ENCODE measurements at places on chromosomes 4 and X.
A peak's percentile ranks its signal among the peaks of the same experiment; 100 is the strongest.

DNA sequence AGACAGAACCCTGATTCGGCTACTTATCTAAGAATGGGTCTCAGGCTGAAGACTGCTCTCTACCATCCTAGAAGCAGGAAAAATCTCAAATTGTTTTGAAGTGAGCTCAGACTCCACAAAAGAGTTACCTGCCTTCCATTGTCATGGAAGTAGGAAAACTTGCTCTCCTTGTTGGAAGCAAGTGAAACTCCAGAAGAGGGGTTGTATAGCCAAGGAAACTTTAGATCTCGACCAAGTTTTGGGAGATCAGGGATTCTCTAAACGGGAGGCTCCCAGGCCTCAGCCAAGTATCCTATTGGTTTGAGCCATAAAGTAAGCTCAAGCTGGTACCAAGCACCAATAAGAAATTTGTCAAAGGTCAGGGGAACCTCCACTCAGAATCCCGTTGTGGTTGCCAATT lies 9.2 kb upstream of the FHDC1 start:
- no peak overlapping the region for H3K4me3 ChIP-seq
- H3K27me3 ChIP-seq, result no peaks in the 10 kb centered on the region
- H3K36me3 ChIP-seq, result no peaks in the 10 kb centered on the region
- DNase-seq, result no peak

GRCh38 chr4:150578745-150579501 lies 3.0 kb upstream of the MAB21L2 start:
- H3K4me1 ChIP-seq, result peaks cover 7% of the 10 kb centered on the region
- H3K4me3 ChIP-seq, result peak overlapping the region; percentile 49
- no peaks in the 10 kb centered on the region for H3K27me3 ChIP-seq
- no peak overlapping the region for H3K27ac ChIP-seq

DNA sequence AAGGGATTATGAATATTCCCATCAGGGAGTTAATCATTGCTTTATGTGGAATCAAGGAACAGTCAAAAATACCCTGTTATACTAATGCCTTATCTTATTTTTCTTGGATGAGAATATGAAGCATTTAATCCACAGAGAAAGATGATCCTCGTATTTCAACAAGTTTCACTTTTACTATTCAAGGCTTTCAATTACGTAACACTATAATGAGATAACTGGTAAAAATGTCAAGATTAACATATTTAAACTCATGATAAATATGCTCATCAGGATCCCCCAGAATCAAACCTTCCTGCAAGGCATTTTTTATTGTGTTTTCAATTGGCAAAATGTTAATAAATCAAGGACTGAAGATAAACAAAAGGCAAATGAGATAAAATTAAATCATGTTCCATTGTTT lies 5.1 kb downstream of the ZXDA start:
- no peaks in the 10 kb centered on the region for H3K36me3 ChIP-seq
- peak overlapping the region; percentile 33 for H3K4me3 ChIP-seq
- DNase-seq, result no peak
- no peaks in the 10 kb centered on the region for H3K4me1 ChIP-seq
- peak overlapping the region; percentile 47 for H3K27ac ChIP-seq
- H3K27me3 ChIP-seq, result no peaks in the 10 kb centered on the region

DNA sequence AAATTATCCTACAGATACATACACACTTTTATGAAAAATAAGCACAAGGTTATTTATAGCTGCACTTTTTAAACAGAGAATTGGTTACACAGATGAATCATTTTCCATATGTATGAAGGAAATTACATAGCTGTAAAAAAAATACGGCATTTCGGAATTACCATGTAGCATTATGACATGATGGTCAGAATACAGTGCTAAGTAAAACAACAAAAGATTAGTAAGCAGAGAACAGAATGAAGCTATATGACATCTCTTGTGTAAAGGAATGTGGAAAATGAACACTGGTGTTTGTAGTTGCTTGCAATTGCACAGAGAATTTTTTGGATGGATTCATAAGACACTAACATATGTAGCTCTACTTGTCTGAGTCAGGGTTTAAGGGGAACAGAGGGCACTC lies 1222.0 kb upstream of the PRKX start:
- DNase-seq, result no peak
- H3K4me3 ChIP-seq, result no peak overlapping the region
- no peaks in the 10 kb centered on the region for H3K36me3 ChIP-seq
- no peak overlapping the region for H3K27ac ChIP-seq

DNA sequence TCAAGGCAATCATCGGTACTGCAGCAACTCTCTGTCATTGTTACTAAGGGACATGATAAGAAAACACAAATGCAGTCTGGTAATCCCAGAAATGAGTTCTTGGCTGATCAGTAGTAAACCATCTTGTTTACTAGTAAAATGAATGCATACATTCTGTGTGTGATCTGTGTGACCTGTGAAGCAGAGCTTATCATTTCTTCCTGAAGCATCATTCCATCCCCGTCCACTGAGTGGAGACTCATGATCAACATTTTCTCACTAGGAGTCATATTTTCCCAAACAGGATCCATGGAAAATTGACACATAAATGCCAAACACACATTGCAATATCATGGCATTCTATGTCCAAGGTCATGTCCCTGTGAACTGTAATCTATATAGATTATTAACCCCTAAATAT lies 226.1 kb downstream of the ANKRD50 start:
- no peaks in the 10 kb centered on the region for H3K4me1 ChIP-seq
- no peak for DNase-seq
- H3K27me3 ChIP-seq, result no peaks in the 10 kb centered on the region
- no peaks in the 10 kb centered on the region for H3K36me3 ChIP-seq
- no peak overlapping the region for H3K27ac ChIP-seq

- no peak overlapping the region for H3K27ac ChIP-seq
- no peaks in the 10 kb centered on the region for H3K4me1 ChIP-seq
- H3K4me3 ChIP-seq, result no peak overlapping the region
- H3K36me3 ChIP-seq, result no peaks in the 10 kb centered on the region
Measured at GRCh38 chr4:15951781-15952180, 11.2 kb downstream of the FGFBP2 start.

All from heart right ventricle (tissue), 16 donors.